ENCODE measurements at places on chromosomes 11 and 22.

GRCh38 chr11:64741375-64742086, 2.4 kb downstream of the RASGRP2 start:
- H3K4me1 ChIP-seq = peaks cover 6% of the 10 kb centered on the region
- DNase-seq = no peak
- peak overlapping the region; percentile 27 for H3K27ac ChIP-seq
- H3K4me3 ChIP-seq = no peak overlapping the region
- no peaks in the 10 kb centered on the region for H3K27me3 ChIP-seq

GRCh38 chr11:106384429-106384828, 307.0 kb downstream of the AASDHPPT start:
- H3K27me3 ChIP-seq = no peaks in the 10 kb centered on the region
- no peak for DNase-seq
- H3K4me3 ChIP-seq = no peak overlapping the region

GRCh38 chr22:43571181-43571580, 159.4 kb downstream of the MPPED1 start:
- H3K27me3 ChIP-seq = peaks cover under 1% of the 10 kb centered on the region
- H3K4me1 ChIP-seq = no peaks in the 10 kb centered on the region
- no peak overlapping the region for H3K27ac ChIP-seq
- H3K36me3 ChIP-seq = no peaks in the 10 kb centered on the region
- no peak overlapping the region for H3K4me3 ChIP-seq
- no peak for DNase-seq

GRCh38 chr11:83159902-83160865, 3.3 kb downstream of the PCF11 start:
- peak overlapping the region; percentile 98 for H3K27ac ChIP-seq
- H3K36me3 ChIP-seq = peaks cover 12% of the 10 kb centered on the region
- H3K4me1 ChIP-seq = peaks cover 41% of the 10 kb centered on the region
- peak overlapping the region; percentile 98 for H3K4me3 ChIP-seq
- no peak for DNase-seq

GRCh38 chr11:84144531-84144930, 858.4 kb upstream of the CCDC90B start:
- H3K4me3 ChIP-seq = no peak overlapping the region
- no peaks in the 10 kb centered on the region for H3K36me3 ChIP-seq
- no peak for DNase-seq
- no peak overlapping the region for H3K27ac ChIP-seq
- no peaks in the 10 kb centered on the region for H3K27me3 ChIP-seq

DNA sequence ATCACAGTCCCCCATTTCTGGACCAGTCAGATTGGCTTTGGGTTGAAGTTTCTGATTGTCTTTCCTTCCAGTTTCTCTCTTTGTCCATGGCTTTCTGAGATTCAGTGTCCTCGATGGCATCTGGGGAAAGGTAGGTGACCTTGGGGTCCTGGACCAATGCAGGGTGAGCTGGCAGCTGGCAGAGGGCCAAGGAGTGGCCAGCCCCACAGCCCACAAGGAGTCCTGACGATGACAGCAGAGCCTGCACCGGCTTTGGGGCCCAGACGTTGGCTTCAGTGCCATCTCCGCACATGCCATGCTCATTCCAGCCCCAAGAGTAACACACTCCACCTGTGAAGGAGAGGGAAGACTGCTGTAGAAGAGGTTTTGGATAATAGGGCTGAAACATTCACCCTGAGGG, 53.5 kb downstream of the KCNC1 start:
- no peaks in the 10 kb centered on the region for H3K4me1 ChIP-seq
- no peaks in the 10 kb centered on the region for H3K27me3 ChIP-seq
- H3K36me3 ChIP-seq = peaks cover 5% of the 10 kb centered on the region
- no peak for DNase-seq
- H3K4me3 ChIP-seq = no peak overlapping the region

GRCh38 chr11:130042093-130042591, 27.6 kb upstream of the APLP2 start:
- no peak for DNase-seq
- no peak overlapping the region for H3K27ac ChIP-seq
- H3K27me3 ChIP-seq = peaks cover 24% of the 10 kb centered on the region

DNA sequence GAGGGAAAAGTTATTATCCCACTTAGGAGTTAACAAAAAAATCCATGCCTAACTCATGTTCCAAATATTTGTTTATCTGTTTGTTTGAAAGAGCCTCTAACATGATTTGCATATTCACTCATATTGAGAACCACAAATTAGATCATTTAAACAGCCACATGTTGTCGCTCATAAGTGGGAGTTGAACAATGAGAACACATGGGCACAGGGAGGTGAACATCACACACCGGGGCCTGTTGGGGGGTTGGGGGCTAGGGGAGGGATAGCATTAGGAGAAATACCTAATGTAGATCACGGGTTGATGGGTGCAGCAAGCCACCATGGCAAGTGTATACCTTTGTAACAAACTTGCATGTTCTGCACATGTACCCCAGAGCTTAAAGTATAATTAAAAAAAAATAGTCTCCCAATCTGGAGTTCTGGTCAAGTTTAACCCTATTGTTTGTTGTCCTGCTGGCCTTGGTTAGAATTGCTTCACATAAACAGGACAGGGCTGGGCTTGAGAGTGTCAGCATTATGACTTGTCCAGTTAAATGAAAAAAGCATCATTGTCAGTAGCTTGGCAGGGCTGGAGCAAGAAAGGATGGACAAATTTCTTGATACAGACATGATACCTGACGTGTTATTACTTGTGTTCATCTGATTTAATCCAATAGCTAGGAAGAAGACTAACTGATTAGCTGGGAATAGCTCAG, 57.8 kb upstream of the PSMA1 start:
- H3K27ac ChIP-seq = peak overlapping the region; percentile 91
- H3K36me3 ChIP-seq = no peaks in the 10 kb centered on the region
- no peak overlapping the region for H3K4me3 ChIP-seq
- H3K27me3 ChIP-seq = no peaks in the 10 kb centered on the region

DNA sequence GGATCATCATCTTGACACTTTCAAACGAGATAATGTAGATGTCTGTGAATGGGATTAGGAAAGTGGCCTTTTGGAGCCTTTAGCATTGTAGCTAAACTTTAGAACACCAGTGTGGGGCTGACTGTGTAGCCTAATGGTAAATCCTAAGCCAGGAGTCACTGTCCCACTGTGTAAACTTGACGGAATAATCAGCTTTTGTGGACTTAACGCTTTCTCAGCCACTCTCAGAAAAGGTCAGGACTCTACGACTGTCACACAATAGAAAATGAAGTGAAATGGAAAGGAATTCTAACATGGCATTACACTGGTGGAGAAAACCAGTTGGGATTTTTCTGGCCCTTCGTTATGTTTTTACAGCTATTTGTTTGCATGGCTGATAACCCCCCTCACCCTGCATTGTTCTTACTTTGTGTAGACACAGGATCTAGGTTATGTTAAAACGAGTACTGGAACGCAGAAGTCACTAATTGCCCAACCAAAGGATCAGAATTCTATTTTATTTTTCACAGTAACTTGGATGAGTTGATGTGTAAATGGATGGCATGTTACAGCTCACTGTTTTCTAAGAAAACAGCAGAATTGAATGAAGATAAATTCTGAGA, 22.0 kb upstream of the GRAMD1B start:
- no peak overlapping the region for H3K4me3 ChIP-seq
- H3K27me3 ChIP-seq = no peaks in the 10 kb centered on the region
- H3K36me3 ChIP-seq = no peaks in the 10 kb centered on the region
- no peak for DNase-seq
- H3K4me1 ChIP-seq = peaks cover 2% of the 10 kb centered on the region

DNA sequence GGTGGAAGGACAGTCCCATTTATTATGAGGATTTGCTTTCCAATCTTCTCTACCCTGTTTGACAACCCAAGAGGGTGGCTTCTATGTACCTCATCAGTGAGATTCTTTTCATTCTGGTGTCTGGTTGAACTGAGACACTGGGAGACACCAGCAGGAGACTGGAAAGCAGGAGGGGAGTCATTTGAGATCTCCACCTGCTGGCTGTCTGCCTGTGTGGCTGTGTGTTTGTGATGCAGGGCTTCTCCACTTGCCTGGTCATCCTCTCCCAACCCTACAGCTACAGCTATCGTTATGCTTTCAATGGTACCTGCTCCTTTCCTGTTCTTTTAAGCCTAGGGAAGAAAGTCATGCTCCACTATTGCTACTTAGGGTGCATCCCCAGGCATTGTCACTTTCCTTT, 48.6 kb downstream of the MRGPRX1 start:
- peaks cover 7% of the 10 kb centered on the region for H3K27me3 ChIP-seq
- no peak overlapping the region for H3K27ac ChIP-seq
- DNase-seq = no peak

DNA sequence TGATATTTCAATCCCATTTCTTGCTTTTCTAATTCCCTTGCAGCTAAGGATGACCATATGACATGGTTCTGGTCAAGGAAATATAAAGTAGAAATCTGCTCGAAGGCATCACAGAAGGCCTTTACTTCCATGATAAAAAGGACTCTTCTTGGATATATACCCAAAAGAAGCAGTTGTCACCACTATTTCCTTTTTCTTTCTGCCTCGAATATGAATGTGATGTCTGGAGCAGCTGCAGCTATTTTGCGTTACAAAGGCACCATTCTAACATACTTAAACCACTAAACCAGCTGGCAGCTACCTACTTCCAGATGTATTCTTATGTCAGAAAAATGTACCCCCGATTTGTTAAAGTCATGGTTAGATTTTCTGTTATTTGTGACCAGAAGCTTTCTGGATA, 18.9 kb downstream of the EXPH5 start:
- H3K27me3 ChIP-seq = no peaks in the 10 kb centered on the region
- no peaks in the 10 kb centered on the region for H3K4me1 ChIP-seq
- DNase-seq = no peak

GRCh38 chr11:109859045-109859724, 234.0 kb upstream of the ZC3H12C start:
- H3K4me1 ChIP-seq = no peaks in the 10 kb centered on the region
- H3K36me3 ChIP-seq = no peaks in the 10 kb centered on the region

DNA sequence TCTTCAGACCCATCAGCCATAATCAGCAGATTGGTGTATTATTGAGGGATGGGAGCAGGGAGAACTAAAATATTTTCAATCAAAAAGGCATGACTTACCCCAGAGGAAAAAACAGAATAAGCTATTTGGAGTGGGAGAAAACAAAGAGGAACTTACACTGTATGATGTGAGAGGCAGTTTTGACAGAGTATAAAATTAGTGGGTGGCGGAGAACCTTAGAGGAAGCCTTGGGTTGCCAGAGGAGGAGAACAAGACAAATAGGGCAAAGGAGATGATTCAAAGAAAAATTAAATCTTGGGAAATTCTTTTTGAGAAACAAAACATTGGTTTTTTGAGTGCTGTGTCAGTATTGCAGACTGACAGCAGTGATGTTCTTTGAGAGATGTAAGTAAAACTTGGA, 285.0 kb downstream of the C11orf87 start:
- no peaks in the 10 kb centered on the region for H3K27me3 ChIP-seq
- no peak overlapping the region for H3K4me3 ChIP-seq
- no peaks in the 10 kb centered on the region for H3K4me1 ChIP-seq
- H3K36me3 ChIP-seq = no peaks in the 10 kb centered on the region

All from T-cell (primary cell).